ENCODE measurements at places on chromosomes 11 and 22.

DNA sequence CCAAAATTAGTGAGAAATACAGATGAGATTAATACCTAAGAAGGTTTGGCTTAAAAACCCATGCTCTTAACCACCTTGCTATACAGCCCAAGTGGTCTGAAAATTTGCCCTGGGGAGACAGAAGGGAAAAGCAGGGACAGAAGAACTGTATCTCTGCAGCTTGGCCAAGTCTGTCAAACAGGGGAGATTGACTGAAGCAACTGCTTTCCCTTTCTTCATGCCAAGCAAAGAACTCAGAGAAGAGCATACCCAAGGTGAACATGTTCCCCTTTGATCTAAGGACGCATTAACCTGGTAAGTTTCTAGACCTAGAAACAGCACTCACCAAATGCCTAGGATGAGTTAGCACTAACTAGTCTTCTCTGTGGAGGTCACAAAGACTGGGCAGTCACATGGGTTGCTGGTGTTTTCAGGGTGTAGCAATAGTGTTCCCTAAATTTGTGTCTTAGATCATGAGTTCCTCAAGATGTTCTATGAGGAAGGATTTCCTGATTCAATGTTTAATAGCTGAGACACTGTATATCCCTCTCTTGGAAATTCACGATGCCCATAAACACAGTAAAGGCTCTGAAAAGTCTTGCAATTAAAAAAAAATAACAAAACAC lies 75.6 kb upstream of the GRAMD1B start:
- no peak for DNase-seq

DNA sequence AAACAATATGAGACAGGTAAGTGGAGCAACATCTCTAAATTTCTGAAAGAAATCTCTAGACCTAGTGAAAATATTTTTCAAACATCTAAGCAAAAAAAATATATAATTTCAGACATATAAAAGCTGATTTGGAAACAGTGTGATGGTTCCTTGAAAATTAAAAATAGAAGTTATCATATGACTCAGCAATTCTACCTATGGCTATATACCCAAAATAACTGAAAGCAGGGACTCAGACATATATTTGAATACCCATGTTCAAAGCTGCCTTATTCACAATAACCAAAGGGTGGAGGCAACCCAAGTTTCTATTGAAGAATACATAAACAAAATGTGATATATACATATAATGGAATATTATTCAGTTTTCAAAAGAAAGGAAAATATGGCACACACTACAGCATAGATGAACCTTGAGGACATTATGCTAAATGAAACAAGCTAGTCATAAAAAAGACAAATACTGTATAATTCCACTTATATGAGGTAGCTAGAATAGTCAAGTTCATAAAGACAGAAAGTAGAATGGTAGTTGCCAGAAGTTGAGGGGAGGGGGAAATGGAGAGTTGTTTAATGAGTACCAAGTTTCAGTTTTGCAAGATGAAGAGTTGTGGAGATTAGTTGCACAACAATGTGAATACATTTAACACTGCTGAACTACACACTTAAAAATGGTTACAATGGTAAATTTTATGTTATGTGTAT lies 300.4 kb downstream of the TTC28 start:
- DNase-seq = no peak

DNA sequence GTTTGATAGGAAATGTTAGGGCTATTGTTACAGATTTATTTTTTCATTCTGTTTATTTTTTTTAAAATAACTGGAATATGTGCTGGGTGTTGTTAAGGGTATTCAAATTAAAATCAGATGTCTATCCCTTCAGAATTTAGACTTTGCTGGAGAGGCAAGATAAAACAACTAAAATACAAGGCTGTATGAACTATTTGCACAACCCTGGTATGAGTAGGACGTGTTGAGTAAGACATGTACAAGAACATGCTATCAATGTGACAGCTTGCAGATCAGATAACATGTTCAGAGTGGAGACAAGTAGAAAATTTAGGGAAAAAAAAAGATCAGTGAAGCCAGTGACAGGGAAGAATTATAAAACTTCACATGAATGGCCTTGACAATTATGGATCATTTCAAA lies 853.5 kb downstream of the METTL15 start:
- no peak for DNase-seq

DNA sequence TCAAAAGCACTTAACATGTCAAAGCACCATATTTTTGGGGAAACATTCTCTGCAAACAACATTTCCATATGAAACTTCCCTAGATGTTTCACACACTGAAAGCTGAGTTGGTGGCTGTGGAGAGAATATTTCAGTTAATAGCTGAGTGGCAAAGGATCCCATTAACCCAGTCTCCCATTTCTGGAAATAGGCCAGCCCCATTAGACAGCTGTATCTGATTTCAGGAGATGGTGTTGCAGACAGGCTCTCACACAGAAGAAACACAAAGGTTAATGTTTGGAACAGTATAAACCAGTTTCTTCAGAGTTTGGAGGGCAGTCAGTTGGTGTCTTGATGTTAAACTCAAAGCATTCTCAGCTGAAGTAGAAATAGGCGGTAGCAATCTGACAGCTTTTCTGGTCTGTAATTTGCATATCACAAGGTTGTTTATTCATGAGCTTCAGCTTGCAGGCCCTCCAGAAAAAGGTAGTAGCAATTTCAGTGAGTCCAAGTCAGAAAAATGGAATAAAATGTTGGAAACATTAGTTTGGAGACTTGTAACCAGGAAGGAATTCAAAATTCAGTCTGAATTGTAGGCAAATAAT lies 15.5 kb upstream of the ZBTB44 start:
- no peak for DNase-seq

DNA sequence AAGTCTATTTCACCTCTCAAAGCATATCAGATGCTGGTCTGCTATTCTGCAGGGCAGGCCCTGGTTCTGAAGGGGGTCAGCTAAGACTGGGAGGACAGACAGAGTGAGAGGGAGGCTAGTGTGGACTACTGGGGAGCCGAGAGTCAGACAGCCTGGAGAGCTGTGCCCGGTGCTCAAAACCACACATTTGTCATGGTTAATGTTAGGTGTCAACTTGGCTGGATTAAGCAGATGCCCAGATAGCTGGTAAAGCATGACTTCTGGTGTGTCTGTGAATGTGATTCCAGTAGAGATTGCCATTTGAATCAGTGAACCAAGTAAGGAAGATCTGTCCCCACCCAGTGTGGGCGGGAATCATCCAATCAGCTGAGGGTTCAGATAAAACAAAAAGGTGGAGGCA lies 102.6 kb downstream of the SNX19 start:
- no peak for DNase-seq

DNA sequence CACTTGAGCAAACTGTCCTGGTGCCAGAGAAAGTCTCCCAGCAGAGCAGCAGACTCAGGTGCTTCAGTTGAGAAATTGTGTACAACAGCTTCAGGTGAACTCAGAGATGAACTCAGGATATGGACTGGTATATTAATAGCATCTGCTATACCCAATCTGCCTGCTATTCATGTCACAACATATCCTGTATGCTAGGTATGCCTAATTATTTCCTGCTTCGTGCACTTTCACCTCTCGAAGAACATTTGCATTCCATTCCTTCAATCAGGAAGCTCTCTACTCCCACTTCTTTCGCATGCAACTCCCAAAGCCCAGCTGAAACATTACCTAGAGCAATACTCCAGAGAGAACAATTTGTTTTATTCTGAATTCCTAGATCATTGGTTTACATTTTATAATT lies 207.7 kb downstream of the KCNA4 start:
- no peak for DNase-seq

DNA sequence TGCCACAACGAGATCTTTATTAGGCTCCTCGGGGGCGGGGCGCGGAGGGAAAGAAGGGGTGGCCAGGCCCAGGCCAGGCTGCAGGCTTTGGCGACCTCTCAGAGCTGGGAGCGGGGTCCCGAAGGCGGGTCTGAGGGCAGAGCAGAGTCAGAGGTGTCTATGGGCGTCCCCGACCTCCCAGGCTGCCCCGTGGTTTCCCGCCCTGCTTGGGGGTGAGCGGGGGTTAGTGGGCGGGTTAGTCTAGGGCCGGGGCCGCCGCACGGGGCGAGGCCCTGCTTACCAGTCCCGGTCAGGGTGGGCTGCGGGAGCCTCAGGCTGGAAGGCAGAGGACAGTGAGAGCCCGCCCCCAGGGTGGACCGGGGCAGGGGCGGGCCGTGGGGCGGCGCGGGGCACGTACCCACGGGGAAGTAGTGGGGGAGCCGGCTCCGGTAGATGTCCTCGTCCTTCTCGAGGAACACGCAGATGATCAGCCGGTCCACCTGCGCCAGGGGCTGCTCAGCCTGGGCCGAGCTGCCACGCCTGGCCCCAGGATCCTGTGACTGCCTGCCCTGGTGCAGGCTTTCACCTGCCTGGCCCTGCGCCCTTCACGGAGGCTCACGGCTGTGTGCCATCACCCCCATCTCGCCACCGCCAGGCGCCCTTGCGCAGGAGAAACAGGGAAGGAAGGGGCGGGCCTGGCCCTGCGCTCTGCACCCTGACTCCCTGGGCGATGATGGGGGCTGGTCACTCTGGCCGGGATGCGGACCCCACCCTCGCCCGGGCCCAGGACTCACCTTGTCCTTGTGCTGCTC lies 12.5 kb downstream of the OTUB1 start:
- no peak for DNase-seq

DNA sequence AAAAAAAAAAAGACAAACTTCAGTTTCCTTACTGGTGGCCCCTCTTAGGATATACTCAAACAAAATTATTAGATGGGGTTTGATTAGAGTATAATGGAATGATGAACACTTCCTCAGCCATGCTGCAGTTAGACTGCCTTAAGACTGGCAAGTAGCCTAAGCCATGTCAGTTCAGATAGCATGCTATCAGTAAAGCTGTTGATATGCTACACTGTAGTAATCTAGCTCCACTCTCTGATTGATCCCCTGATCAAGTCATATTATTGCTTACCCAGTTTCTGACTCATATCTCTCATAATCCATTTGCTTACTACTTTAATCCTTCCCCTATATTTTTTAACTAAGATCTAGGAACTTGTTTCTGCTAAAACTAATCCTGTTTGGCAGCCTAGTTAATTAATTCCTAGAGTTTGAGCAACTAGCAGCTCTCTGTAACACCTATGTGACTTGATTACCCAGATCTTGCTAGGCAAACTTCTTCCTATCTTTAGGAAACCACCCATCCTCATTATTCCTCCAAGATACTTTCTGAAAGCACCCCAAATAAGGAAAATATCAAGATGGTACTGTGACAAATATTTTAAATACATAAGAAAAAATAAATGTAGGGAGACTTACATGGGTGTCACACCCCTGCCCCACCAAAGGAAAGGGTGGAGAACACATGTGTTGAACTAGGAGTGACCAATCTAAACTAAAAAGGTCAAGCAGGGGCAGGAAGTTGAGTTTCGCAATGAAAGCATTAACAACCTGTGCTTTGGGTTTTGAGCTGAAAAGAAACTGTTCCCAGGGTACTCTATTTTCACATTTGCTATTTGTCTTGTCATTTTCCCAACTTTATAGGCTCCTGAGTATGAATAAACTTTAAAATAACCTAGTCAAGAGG lies 43.2 kb downstream of the PIK3C2A start:
- DNase-seq = no peak

Measured in activated CD8-positive, alpha-beta memory T cell treated with anti-CD3 and anti-CD28 coated beads, Interleukin-2, amount 50 U/mL, for 48 hours (primary cell).